ENCODE measurements at places on chromosomes 11 and 22.

GRCh38 chr11:102240502-102240901 is 76.8 kb upstream of the BIRC3 start:
- H3K27ac ChIP-seq, result peak overlapping the region; percentile 58
- no peak overlapping the region for H3K4me3 ChIP-seq
- no peak for DNase-seq
- H3K36me3 ChIP-seq, result no peaks in the 10 kb centered on the region

DNA sequence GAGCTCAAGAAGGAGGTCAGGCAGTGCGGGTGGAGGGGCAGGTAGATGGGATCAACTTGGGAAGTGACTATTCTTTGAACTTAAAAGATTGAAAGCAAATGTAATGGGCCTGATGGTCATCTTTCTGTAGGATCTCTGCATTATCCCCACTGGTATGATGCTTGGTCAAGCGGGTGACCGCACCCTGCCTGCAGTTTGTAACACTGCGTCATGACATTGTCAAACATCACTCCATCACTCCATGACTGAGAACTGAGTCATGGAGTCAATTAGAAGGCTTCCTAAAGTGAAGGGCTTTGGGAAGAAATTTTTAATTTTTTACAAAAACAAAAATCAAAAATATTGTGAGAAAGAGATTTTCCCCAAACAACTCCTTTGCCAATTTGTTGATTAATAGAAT is 62.4 kb upstream of the BMAL1 start:
- DNase-seq, result no peak
- H3K27ac ChIP-seq, result no peak overlapping the region
- H3K4me3 ChIP-seq, result no peak overlapping the region
- no peaks in the 10 kb centered on the region for H3K27me3 ChIP-seq

- no peaks in the 10 kb centered on the region for H3K27me3 ChIP-seq
- H3K27ac ChIP-seq, result no peak overlapping the region
- H3K4me1 ChIP-seq, result no peaks in the 10 kb centered on the region
- peak; percentile 57 for DNase-seq
These were observed 15.8 kb downstream of the CYB5R2 start for GRCh38 chr11:7657306-7658025.

GRCh38 chr22:35317680-35318290 is 18.1 kb downstream of the TOM1 start:
- H3K4me3 ChIP-seq, result no peak overlapping the region
- DNase-seq, result no peak
- H3K4me1 ChIP-seq, result peaks cover 36% of the 10 kb centered on the region
- H3K36me3 ChIP-seq, result peaks cover 17% of the 10 kb centered on the region
- H3K27me3 ChIP-seq, result no peaks in the 10 kb centered on the region

- no peak overlapping the region for H3K4me3 ChIP-seq
- peaks cover 53% of the 10 kb centered on the region for H3K4me1 ChIP-seq
- H3K27ac ChIP-seq, result peak overlapping the region; percentile 82
- H3K27me3 ChIP-seq, result no peaks in the 10 kb centered on the region
- H3K36me3 ChIP-seq, result no peaks in the 10 kb centered on the region
These were observed 33.0 kb downstream of the PTPRJ start for GRCh38 chr11:48013269-48013901.

DNA sequence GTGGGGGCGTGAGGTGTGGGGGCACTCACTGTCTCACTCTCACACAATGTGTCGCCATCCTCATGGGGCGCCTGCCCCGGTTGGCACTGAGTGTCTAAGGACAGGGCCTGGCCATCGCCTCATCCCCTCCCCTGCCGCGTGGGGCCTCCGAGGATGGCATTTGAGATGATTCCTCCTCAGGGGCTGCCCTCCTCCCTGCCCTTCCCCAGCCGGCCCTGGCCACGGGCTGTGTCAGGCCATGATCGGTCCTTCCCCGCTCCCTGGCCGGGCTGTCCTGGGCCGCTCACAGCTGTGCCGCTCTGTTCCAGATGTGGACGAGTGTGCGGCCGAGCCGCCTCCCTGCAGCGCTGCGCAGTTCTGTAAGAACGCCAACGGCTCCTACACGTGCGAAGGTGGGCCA is 4.5 kb downstream of the CRELD2 start:
- H3K4me1 ChIP-seq, result peaks cover 8% of the 10 kb centered on the region
- no peak overlapping the region for H3K27ac ChIP-seq
- no peaks in the 10 kb centered on the region for H3K36me3 ChIP-seq
- H3K27me3 ChIP-seq, result no peaks in the 10 kb centered on the region

- DNase-seq, result no peak
- H3K27ac ChIP-seq, result no peak overlapping the region
- H3K4me1 ChIP-seq, result no peaks in the 10 kb centered on the region
- no peaks in the 10 kb centered on the region for H3K36me3 ChIP-seq
These were observed 858.4 kb downstream of the NTM start for GRCh38 chr11:132228746-132229325.

GRCh38 chr11:10314199-10315072 is 9.6 kb downstream of the ADM start:
- no peak for DNase-seq
- no peaks in the 10 kb centered on the region for H3K27me3 ChIP-seq
- H3K27ac ChIP-seq, result no peak overlapping the region
- H3K4me3 ChIP-seq, result no peak overlapping the region
